B cell (primary cell): ENCODE measurements at places on chromosomes 5 and 9.

- DNase-seq, result peak; percentile 54
Observed at GRCh38 chr5:142143878-142144277, 35.3 kb downstream of the NDFIP1 start.

GRCh38 chr5:124365361-124365801, 381.1 kb downstream of the ZNF608 start:
- DNase-seq, result no peak

- no peak for DNase-seq
Observed at GRCh38 chr5:9339206-9339818, 206.6 kb downstream of the SEMA5A start.

GRCh38 chr9:33923079-33923478, 106.1 kb downstream of the UBE2R2 start:
- no peak for DNase-seq

DNA sequence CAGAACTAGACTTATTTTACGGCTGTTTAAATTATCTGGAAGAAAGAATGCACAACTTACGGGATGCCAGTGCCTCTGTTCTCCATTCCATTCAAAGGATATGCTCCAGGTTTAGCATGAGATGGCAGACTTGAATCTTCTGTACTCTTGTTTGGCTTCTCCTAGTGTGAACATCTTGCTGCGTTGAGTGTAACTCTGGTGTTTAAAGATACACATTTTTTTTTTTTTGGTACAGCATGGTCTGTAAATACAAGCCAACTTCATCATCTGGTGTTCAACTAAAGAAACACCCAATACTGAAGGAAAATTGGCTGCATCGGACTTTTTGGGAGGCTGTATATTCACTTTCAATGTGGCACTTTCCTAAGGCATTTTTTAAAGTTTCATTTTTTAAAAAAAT, 7.4 kb upstream of the MIER3 start:
- DNase-seq, result no peak

- no peak for DNase-seq
Observed at GRCh38 chr5:139686706-139687441, 38.7 kb downstream of the CXXC5 start.

GRCh38 chr9:98255061-98255577, 330 bp downstream of the TBC1D2 start:
- no peak for DNase-seq

DNA sequence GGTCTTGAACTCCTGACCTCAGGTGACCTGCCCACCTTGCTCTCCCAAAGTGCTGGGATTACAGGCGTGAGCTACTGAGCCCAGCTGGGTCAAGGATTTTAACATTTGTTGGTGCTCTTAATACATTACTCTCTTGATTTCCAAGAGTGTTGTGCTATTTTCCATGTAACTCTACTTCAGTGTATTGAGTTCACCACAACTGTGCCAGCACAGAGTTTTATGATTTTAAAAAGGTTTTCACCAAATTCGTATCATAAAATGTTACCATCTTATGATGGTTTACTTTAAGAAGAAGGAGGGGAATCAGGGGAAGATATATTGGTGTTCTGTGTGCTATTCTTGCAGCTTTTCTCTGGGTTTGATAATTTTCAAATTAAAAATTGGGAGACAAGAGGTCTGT, 6.6 kb upstream of the ADGRD2 start:
- DNase-seq, result no peak

GRCh38 chr9:111386386-111386785, 56.4 kb upstream of the OR2K2 start:
- DNase-seq, result no peak

DNA sequence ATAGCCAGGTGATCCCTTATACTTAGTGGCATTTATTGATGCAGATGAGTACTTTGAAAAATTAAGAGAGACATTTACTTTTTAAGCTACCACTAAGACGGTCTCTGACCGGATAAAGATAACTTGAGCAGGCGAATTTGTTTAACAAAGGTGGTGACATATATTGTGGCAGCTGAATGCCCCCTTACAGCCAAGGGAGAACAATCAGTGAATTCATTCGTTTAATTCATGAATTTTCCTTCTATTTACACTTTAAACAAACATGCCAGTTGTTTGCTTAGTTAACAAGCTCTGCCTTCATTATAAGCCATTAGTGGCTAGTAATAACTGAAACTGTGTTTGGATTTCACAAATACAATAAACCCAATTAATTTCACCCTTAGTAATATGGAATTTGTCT, 187.1 kb downstream of the AOPEP start:
- no peak for DNase-seq

- DNase-seq, result no peak
Observed at GRCh38 chr5:89445106-89445745, 562.2 kb upstream of the MEF2C start.

DNA sequence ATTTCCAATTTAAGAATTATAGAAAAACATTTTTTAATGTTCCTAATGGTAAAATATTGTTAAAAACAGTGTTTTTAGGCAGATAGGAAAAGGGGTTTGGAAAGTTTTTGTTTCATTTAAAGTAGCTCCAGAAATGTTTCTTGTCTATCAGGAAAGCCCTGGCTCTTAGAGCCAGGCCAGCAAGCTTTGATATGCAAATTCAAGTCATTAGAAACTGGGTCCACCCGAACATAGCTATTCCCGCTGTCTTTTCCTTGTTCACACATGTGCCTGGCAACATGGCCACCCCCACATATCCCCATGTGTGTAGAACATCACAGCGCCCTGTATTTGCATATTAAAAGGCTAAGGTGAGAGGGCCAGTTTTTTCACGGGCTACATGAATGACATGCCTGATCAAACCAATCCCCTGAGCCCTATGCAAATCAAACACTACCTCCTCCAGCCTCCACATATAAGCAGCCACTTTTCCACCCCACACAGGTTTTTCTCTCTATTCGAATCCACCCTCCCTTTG, 925.3 kb upstream of the CDH10 start:
- DNase-seq, result no peak

- no peak for DNase-seq
Observed at GRCh38 chr5:113902917-113903660, 389.6 kb downstream of the YTHDC2 start.

DNA sequence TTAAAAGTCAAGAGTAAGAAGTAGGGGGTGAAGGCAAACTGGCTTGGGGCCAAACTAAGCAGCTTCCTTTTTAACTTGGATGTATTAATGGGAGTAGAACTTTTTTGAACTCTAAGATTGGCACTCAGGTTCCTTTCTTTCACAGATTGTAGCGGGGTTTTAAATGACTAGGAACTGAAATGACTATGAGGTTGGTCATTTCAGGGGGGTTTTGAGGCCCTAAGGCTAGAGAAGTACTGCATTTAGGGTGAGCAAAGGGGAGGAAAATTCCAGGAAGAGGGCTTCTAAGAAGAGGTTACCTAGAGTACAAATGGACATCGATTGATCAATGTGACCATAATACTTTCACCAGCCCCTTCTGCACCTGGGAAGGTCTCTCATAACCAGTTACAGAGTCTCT, 381.8 kb downstream of the MLLT3 start:
- no peak for DNase-seq

DNA sequence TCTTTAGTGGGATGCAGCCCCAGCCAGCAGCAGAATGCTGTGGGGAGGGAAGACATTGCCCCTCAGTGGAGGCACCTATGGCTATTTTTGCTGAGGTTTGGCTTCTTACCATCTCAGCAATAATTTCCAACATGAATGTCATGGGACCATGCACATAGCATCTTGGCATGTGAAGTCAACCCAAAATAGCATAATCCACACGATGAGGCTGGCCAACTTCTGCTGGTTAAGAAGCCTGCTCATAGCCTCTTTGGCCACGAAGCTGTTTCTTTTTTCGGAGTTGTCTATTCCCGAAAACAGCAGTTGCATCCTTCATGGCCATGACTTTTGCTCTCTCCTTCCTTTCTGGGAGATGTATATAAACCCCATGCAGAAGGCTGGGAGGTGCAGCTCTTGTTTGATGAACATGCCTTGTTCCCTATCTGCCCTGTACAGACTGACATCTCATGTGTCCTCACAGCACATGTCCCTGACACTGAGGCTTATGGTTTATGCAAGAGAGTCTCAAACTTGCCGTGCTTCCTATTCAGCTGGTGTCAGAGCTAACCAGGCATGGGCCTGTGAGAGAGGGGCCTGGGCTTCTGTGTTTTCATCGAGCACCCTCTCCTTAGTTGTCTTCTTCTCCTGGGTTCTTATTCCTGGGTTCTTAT, 45.3 kb downstream of the SYK start:
- DNase-seq, result no peak

DNA sequence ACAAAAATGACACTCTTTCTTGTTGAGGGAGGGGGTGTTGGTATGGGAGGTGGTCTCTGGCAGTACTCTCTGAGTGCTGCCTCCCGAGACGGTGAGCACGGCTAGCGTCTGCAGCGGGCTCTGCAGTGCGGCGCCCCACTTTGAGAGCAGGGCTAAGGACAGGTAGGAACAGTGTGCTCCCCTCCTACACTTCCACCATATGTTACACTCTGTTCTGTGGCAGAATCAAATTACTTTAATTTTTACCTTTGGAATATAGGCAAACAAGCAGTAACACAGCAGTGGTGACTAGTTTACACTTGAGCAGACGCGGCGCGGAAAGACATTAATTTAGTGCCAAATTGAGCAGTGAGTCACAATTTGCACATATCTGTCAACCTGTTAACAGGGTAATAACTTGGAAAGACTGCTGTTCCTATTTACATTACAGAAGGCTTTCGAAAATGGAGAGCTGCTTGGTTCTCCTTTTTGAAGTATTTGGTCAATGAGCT, 136.3 kb downstream of the MED27 start:
- DNase-seq, result no peak

GRCh38 chr5:128965011-128965637, at the start of gene SLC27A6:
Gene SLC27A6, plus strand, starts transcription at chr5:128965488. Its CDS starts 650 bp downstream, at chr5:128966138.
- no peak for DNase-seq

- no peak for DNase-seq
Observed at GRCh38 chr9:132488626-132489025, 78.6 kb downstream of the CFAP77 start.

GRCh38 chr5:17316970-17317459, 99.6 kb downstream of the BASP1 start:
- peak; percentile 70 for DNase-seq

DNA sequence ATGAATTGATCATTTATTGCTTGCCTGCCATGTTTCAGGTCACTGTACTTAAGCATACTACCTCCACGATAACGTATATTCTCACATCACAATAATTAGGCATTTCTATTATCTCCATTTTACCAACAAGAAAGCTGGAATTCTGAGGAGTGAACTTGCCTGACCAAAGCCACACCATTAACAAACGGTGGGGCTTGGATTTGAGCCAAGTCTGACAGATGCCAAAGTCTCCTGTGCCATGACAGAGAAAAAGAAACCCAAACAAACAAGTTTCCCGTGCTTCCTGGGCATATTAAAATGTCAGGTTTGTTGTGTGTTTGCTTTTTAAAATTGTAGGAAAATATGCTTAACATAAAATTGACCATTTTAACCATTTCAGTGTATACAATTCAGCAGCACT, 40.8 kb upstream of the KCNV2 start:
- no peak for DNase-seq

- DNase-seq, result no peak
Observed at GRCh38 chr5:176144508-176144907, 93.7 kb upstream of the SIMC1 start.

DNA sequence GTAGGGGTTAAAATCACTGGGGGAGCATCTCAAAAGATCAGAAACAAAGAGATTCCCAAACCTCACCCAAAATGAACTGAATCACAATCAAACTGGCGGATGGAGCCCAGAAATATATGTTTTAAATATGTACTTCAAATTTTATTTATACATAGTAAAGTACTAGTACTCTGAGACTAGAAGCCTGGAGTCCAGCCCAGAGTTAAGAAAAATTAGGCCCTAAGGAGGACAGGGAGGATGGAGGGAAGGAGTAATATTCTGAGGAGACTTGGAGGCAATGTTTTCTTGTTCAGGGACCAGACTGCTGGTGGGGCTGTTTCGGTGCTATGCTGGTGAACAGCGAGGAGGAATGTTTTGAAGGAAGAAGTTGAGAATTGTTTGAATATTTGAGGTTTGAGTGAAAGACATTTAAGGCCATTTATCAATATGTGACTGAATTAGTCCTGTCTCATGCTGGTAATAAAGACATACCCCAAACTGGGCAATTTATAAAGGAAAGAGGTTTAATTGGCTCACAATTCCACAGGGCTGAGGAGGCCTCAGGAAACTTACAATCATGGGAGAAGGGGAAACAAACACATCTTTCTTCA, 552.4 kb upstream of the DAB2 start:
- DNase-seq, result no peak

- no peak for DNase-seq
Observed at GRCh38 chr9:4969130-4969529, 15.9 kb upstream of the JAK2 start.

- DNase-seq, result no peak
Observed at GRCh38 chr5:124669956-124670721, 76.3 kb downstream of the ZNF608 start.

GRCh38 chr5:109857405-109858031, 167.8 kb downstream of the MAN2A1 start:
- DNase-seq, result no peak

DNA sequence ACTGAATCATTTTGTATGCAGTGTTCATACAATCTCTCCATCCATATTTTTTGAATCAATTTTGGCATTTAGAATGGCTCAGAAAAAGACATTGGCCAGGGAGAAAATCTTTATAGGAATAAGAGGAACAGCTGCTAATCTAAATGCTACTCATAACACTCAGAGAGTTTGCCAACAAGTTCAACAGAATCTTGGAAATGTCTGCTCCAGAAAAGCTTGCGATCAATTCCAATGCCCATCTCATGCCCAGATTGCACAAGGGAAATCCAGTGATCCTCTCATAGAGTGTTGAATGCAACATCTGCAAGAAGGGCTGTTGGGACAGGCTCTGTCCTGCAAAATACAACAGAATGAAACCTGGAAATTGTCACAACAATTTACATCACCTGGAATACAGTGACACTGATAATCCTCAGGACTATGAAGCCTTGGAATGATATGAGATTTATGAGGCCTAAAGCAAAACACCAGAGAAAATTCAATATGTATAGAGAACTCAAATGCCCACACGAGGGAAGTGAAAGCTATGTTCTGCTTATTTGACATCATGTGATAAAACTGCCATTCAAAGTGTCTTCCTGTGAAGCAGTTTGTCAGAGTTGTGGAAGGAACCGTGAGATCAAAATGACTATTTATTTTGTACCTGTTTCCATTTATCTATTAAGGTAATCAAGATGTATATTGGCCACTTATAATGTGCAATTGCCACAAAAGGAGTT, 190.1 kb downstream of the PARP8 start:
- peak; percentile 71 for DNase-seq

DNA sequence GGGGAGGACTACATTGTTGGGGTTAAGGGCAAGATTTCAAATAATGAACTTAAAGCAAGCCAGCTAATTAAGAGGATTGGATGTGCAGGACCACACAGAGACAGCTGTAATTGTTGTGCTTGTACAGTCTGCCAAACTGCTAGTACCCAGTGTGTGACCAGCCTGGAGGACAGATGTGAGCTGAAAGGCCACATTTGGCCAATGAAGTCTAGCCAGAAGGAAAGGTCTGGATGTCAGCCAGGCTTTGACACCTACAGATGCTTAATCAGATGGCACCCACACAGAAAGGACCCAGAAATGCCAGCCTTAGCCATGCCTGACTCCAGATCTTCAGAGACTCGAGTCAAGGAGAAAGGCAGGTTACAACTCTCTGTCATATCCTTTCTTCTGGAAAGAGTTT, 491.1 kb downstream of the KIF4B start:
- DNase-seq, result no peak

- DNase-seq, result no peak
Observed at GRCh38 chr5:55364537-55365055, 56.8 kb downstream of the MTREX start.

- DNase-seq, result no peak
Observed at GRCh38 chr5:10085185-10085584, 164.5 kb downstream of the ATPSCKMT start.

- no peak for DNase-seq
Observed at GRCh38 chr9:106487266-106487665, 375.7 kb upstream of the ZNF462 start.
